ENCODE measurements at places on chromosomes 12 and 14.

DNA sequence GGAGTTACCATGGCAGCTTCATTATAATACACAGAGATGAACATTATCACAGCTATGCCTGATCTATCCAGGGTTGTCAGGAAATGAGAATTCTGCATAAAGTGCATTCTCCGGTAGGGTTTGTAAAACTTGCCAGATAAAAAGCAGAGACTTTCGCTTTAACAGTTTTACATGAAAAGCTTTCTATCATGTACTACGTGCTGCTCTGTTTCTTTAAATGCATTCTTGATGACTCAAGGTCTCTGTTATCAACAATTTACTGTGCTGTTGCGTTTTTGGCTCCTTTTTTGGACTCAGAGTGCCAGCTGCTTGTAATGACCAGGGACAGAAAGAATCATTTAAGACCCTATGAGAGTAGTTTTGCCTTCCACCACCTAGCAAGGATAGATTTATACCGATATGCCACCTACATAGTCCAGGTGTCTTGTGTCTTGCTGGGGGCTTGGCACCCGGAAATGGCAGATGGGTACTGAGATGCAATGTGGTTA, 371.2 kb downstream of the BTG1 start:
- DNase-seq: no peak

GRCh38 chr14:90054803-90055202, 7.0 kb upstream of the KCNK13 start:
- DNase-seq: no peak

GRCh38 chr14:68109132-68109900, 289.7 kb downstream of the RAD51B start:
- DNase-seq: no peak

- no peak for DNase-seq
Observed at GRCh38 chr12:85550924-85551323, 270.9 kb downstream of the ALX1 start.

- DNase-seq: no peak
Observed at GRCh38 chr12:94318181-94318580, 141.5 kb downstream of the CEP83 start.

DNA sequence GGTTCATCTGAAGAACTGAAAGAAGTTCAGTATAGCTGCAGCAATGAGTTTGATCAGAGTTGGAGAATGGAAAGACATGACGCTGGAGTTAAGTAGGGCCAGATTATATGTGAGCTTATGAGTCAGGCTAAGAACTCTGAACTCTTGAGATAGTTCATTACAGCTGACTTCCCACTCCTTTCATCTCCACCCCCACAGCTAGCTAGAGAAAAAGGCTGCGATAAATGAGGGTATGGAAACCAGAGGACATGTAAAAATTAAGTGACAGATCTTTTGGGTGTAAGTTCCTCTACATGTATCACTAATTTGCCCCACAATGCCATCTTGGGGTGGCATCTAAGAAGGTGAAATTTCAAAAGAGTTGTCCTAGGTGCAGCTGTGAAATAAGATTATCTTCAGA, 28.6 kb downstream of the PYM1 start:
- DNase-seq: peak; percentile 6

DNA sequence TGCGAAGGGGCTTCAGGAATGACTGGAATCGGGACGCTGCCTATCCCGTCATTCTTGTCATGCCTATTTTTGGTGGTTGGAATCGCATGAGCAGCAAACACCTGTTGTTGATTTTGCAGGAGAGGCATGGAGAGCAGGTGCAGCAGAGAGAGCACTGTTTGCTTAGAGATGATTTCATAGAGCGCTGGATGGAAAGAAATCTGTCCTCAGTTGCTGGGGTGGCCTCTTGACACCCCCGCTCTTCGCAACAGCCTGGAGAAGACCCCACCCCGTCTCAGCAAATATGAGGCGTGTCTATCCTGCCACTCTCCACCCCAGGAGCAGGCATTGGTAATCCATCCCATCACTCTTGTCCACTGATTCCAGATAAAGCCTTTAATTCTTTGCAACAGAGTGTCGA, 19.3 kb upstream of the NCOR2 start:
- DNase-seq: no peak

GRCh38 chr12:67623259-67623658, 25.3 kb upstream of the DYRK2 start:
- no peak for DNase-seq

DNA sequence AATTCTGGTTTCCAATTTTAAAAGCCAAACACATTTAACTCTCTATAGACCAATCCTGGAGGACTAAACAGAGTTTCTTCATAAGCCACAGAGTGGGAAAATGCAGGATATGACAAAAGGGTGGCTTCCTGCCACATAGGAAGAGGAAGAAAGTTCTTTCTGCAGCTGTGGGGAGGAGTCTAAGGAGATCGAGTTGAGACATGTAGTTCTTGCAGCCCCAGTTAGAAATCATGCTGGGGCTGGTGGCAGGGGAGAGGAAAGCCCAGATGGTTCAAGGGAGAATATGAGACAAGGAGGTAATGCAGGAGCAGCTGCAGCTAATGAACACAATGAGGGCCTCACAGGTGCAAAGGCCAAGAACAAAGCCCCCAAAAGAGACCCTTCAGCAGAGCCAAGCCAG, 85.0 kb upstream of the ARID2 start:
- DNase-seq: no peak

DNA sequence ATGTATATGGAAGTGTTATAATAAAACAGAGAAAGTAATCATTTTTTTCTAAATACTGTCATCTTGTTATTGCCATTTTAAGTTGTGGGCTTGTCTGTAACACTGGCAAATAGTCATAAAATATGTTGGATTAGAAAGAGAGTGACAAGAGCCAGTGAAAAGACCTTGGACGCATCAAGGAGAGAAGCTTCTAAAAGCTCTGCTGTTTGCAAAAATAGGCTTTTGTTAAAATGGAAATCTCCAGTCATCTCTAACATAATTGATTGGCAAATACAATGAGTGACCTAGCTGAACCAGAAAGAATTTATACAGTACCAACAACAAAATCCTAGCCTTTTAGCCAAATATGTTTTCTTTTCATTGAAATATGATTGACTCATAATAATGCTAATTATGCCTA, 245.8 kb upstream of the RMST start:
- DNase-seq: no peak

DNA sequence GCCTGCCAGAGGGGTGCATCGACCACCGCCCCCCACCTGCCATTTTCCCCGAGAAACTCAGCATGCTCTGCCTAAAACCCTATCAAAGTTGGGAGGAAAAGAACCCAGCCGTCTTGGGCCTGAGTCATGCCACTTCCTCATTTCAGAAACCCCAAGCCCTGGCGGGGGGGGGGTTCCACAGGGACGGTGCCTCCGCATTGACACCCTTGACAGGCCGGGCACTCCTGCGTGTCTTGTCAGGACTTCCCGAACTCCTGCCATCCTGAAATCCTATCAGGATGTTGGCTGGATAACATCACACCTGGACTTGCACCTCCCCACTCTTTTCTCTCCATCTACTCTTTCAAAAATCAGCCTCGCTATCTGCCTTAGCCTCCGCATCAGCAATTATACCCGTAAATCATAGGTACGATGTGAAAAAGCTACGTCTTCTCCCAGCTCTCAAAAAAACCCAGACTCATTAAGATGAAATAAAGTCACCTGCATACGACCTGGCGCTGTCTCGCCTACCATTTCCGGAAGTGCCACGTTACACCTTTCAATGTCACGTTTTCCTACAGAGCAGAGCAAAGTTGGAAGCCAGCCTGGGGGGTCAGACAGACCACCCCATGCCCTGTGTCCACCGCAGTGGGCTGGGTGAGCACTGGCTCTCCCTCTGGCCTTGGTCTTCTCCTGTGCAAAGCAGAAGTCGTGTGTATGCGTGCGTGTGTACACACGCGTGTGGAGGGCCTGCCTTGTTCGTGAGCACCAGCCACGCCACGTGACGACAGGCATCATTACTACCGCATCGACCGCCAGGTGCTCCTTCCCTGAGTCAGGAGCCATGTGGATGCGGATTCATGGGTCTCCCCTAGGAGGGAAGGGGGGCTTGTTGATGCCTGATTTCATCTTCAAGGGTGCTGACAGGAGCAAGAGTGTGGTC, 96.7 kb downstream of the RFLNA start:
- peak; percentile 14 for DNase-seq

- no peak for DNase-seq
Observed at GRCh38 chr14:65258391-65258790, 154.1 kb upstream of the FUT8 start.

DNA sequence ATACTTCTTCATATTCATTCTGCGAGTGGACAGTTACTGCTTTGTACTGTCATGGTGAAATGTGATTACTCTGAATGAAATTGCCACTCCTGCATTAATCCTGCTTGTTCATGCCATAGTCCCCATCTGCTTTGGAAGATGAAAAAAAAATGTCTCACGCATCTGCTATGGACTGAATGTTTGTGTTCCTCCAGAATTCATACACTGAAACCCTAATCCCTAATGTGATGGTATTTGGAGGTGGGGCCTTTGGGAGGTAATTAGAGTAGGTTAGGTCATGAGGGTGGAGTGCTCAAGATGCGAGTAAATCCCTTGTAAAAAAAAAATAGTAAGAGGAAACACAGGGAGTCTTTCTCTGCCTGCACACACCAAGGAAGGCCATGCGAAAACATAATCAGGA, 427.2 kb downstream of the TMTC2 start:
- DNase-seq: no peak

- DNase-seq: no peak
Observed at GRCh38 chr14:101916816-101917412, 47.5 kb upstream of the DYNC1H1 start.

- no peak for DNase-seq
Observed at GRCh38 chr14:75711105-75711795, 50.2 kb downstream of the TTLL5 start.

DNA sequence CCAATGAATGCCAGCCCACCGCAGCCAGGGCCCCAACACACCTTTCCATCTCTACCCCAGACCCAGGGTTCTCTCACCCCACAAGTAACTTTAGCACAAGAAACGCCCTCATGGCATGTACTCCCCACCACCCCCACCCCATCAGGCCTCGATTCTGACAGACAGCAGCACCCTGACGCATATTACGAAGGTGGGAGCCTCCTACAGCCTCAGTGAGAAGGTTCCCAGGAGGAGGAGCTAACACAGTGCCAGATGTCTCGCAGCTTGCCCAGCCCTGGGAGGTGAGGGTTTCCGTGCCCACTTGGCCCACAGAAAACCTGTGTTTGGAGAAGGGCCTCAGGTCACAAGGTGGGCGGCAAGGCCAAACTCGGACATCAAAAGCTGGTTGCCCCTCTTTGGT, 32.4 kb downstream of the CCDC88C start:
- no peak for DNase-seq

GRCh38 chr14:45254771-45255170, 1.8 kb upstream of the MIS18BP1 start:
- no peak for DNase-seq

DNA sequence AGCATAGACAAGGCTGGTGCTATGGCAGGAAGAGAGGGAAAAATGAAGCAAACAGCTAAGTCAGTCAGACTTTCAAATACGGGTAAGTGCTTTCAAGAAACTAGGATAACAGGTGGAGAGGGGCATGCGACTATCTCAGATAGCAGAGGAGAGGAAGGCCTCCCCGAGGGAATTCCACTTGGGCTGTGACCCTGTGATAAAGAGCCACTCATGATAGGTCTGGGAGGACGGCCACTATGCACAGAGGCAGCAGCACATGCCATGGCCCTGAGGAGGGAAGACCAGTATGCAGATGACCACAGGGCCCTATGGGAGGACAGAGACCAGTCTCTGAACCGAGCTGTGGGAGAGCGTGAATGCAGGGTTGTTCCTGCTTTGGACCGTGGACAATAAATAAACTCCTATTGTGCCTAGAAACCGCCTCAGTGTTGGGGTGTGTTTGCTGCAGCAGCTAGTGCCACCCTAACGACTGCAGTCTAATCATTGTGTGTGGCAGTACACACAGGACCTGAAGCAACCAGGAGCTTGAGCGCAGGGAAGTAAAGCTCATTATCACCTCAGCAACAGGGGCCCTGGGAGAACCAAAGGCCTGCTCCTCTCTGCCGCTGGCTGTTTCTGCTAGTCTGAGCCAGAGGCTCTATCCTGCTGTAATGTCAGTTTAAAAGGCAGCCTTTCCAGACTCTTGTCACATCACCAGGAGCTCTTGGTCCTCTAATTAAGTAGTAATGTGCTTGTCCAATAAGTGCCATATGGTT, 119.1 kb downstream of the CACNA1C start:
- no peak for DNase-seq

- DNase-seq: no peak
Observed at GRCh38 chr14:72617391-72618031, 276.4 kb downstream of the DPF3 start.

GRCh38 chr14:92676403-92677086, 71.9 kb downstream of the LGMN start:
- no peak for DNase-seq

DNA sequence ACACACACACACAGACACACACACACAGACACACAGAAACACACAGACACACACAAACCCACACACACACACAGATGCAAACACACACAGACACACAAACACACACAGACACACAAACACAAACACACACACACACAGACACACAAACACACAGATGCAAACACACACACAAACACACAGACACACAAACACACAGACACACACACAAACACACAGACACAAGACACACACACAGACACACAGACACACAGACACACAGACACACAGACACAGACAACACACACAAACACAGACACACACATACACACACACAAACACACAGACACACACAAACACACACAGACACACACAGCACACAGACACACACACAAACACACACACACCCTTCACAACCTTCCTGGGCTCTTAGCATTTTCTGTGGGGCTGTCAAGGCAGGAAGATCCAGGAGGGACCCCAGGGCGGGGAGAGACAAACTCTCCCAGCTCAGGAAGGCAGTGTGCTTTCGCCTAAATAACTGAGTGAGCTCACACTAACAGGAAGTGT, 24.2 kb upstream of the INF2 start:
- no peak for DNase-seq

GRCh38 chr14:72869407-72870329, 24.2 kb downstream of the DPF3 start:
- DNase-seq: no peak

GRCh38 chr14:103501921-103502669, 20.5 kb downstream of the CKB start:
- DNase-seq: no peak

DNA sequence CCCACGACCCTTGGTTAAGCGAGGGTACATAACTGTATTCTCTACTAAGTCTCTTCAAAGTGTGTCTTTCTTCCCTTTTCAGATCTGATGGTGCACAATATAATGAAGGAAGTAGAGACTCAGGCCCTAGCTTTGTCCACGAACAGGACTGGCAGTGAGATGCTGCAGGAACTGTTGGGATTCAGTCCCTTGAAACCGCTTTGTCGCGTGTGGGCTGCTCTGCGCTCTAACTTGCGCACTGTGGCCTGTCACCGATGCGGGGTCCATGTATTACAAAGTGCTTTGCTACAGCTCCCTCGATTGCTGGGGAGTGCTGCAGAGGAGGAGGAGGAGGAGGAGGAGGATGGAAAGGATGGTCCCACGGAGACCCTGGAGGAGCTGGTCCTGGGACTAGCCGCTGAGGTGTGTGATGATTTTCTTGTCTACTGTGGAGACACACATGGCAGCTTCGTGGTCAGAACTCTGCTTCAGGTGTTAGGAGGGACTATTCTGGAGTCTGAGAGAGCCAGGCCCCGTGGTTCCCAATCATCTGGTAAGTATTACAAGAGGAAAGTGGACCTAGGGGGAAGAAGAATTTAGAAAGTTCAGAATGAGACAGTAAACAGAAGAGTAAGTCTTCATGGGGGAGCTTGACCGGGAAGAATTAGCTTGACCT, 803 bp downstream of the NOP9 start:
- no peak for DNase-seq

- DNase-seq: peak; percentile 20
Observed at GRCh38 chr14:24274101-24274543, 2.7 kb upstream of the RABGGTA start.

Data from activated naive CD8-positive, alpha-beta T cell treated with anti-CD3 and anti-CD28 coated beads, Interleukin-2, amount 50 U/mL, for 16 hours (primary cell).